ENCODE measurements at places on chromosomes 1 and 21. TPM values are rescaled to one million over a fixed set of nuclear protein-coding genes. Genes with fewer than 3 reads are reported as not detected.

DIRAS3 gene
- polyA plus RNA-seq, result 0.12 TPM

DNA sequence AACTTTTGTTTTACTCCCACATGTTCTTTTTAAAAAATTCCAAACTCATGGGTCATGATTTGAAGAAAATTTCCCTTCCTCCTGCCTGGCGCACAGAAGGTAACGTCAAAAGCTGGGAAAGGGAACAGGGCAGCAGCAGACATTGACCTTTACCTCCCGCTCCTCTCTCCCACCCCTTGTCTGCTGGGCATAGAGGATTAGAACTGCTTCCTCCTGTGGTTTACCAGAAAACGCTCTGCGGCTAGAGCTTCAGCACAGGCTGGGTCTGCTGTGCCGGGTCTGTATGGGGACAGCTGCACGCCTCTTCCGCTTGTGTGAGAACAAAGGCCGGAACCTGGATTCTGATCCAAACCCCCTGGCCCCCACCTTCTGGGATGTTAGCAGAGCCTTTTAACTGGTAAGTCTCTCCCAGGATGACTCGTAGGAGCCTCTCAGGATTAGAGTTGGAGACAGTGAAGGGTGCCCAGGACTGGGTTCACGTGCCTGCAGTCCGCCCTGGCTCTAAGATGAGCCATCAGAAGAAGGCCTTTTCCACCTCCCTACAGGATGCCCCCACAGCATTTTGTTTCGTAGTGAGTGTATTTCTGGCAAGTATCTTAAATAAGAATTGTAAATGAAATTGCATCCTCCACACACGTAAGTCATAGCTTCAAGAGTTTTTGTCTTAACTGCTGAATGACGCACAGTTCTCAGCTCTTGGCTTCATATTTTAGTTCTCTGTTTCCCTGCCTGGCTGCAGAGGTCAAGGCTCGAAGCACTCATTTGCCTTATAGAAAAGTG lies 5.2 kb downstream of the H6PD start:
- H3K27me3 ChIP-seq, result peaks cover 3% of the 10 kb centered on the region
- DNase-seq, result peak; percentile 63
- H3K36me3 ChIP-seq, result no peaks in the 10 kb centered on the region
- H3K27ac ChIP-seq, result peak overlapping the region; percentile 17
- H3K4me1 ChIP-seq, result peaks cover 91% of the 10 kb centered on the region

- no peaks in the 10 kb centered on the region for H3K4me1 ChIP-seq
- H3K36me3 ChIP-seq, result no peaks in the 10 kb centered on the region
- H3K4me3 ChIP-seq, result no peak overlapping the region
Measured at GRCh38 chr1:54980046-54980527, 341 bp upstream of the TMEM61 start.

GRCh38 chr1:25206201-25206600 lies 26.1 kb downstream of the SYF2 start:
- H3K4me1 ChIP-seq, result no peaks in the 10 kb centered on the region
- no peaks in the 10 kb centered on the region for H3K27me3 ChIP-seq
- no peak overlapping the region for H3K27ac ChIP-seq
- no peak overlapping the region for H3K4me3 ChIP-seq
- DNase-seq, result no peak
- H3K36me3 ChIP-seq, result no peaks in the 10 kb centered on the region

GRCh38 chr1:107698161-107698560 lies 266.8 kb downstream of the VAV3 start:
- no peak for DNase-seq
- no peak overlapping the region for H3K4me3 ChIP-seq
- no peaks in the 10 kb centered on the region for H3K4me1 ChIP-seq
- H3K27me3 ChIP-seq, result no peaks in the 10 kb centered on the region

IGSF21 gene
- polyA plus RNA-seq, result not detected

FAM72D gene
- polyA plus RNA-seq, result 1.2 TPM

PDPN gene
- not detected for polyA plus RNA-seq

DNA sequence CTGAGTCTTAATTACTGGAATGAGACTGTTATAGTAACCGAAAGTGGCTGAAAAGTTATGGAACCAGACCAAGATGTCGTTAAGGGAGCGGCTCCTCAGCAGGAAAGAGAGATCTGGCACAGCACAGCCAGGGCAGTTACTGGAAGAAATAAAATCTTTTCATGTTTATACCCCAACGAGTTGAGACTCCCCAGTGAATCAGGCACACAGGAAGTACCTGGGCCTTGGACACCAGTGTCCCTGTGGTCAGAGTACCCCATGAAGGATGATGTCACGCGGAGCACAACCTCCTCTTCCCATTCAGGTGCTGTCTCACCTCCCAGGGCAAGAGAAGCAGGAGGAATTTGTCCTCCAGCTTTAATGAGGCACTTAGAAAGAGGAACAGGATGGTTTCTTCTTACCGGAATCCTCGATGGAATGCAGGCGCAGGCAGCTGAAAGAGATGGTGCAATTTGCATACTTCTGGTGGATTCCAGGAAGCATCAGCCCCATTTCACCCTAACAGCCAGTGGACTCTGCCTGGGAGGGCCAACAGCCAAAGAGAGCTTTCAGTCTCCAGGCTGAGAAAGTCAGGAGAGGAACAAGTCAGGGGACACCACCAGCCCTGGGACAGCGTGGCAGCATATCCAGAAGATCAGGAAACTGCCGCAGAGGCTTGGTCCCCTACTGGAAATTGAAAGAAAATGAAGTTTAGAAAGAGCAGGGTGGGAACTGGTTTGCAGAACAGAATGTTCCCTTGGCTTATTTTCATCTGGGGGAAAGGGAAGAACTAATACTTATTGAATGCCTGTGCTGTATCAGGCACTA lies 35.9 kb upstream of the CTTNBP2NL start:
- H3K4me3 ChIP-seq, result no peak overlapping the region
- no peak for DNase-seq
- no peaks in the 10 kb centered on the region for H3K4me1 ChIP-seq
- H3K36me3 ChIP-seq, result no peaks in the 10 kb centered on the region
- H3K27ac ChIP-seq, result no peak overlapping the region
- H3K27me3 ChIP-seq, result peaks cover 3% of the 10 kb centered on the region

DNA sequence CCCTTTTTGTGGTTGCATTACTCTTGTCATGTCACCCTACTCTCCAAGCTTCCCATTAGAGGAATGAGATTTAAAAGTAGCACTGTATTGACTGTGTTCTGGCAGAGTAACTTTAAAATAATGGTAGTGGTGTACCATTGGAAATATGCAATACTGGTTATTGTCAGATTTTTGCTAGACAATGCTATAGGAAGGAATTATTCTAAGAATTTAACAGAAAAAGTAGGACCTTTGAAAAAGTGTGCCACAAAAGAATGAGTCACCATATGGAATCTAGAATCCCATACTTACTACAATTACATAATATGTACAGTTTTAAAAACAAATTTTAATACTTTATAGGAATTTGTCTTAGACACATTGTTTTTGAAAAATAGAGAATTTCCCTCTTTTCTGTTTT lies 13.8 kb downstream of the MIER1 start:
- peaks cover 33% of the 10 kb centered on the region for H3K4me1 ChIP-seq
- peak overlapping the region; percentile 63 for H3K27ac ChIP-seq
- H3K4me3 ChIP-seq, result no peak overlapping the region
- peaks cover 18% of the 10 kb centered on the region for H3K36me3 ChIP-seq
- H3K27me3 ChIP-seq, result no peaks in the 10 kb centered on the region

GRCh38 chr1:116806671-116807070 lies 52.4 kb downstream of the CD2 start:
- peaks cover 9% of the 10 kb centered on the region for H3K4me1 ChIP-seq
- no peak overlapping the region for H3K4me3 ChIP-seq
- H3K36me3 ChIP-seq, result no peaks in the 10 kb centered on the region
- DNase-seq, result no peak
- H3K27me3 ChIP-seq, result no peaks in the 10 kb centered on the region

GRCh38 chr1:17697458-17697857 lies 57.7 kb upstream of the ACTL8 start:
- no peak overlapping the region for H3K4me3 ChIP-seq
- peaks cover 54% of the 10 kb centered on the region for H3K36me3 ChIP-seq
- H3K27ac ChIP-seq, result no peak overlapping the region

Data from CD14-positive monocyte (primary cell).